ENCODE measurements at places on chromosomes 16 and 17. TPM values are rescaled to one million over a fixed set of nuclear protein-coding genes. Genes with fewer than 3 reads are reported as not detected.
A peak's percentile ranks its signal among the peaks of the same experiment; 100 is the strongest.

DNA sequence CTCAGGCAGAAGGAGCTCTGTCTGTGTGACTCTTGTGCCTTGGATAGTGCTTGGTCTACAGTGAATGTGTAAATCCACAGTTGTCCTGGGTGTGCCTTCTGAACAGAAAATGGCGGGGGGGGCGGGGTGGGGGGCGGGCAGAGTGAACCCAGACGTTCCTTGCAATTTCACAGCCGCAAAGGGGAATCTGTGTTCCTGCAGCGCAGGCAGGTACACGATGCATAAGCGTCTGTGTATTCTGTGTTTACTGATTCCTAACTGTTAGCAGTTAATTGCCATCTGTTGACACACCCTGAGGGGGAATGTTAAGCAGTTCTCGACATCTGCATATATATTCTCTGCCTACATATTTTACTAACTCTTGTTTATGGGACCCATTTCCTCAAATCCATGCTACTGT, 123.5 kb upstream of the ZFHX3 start:
- no peak for DNase-seq

DNA sequence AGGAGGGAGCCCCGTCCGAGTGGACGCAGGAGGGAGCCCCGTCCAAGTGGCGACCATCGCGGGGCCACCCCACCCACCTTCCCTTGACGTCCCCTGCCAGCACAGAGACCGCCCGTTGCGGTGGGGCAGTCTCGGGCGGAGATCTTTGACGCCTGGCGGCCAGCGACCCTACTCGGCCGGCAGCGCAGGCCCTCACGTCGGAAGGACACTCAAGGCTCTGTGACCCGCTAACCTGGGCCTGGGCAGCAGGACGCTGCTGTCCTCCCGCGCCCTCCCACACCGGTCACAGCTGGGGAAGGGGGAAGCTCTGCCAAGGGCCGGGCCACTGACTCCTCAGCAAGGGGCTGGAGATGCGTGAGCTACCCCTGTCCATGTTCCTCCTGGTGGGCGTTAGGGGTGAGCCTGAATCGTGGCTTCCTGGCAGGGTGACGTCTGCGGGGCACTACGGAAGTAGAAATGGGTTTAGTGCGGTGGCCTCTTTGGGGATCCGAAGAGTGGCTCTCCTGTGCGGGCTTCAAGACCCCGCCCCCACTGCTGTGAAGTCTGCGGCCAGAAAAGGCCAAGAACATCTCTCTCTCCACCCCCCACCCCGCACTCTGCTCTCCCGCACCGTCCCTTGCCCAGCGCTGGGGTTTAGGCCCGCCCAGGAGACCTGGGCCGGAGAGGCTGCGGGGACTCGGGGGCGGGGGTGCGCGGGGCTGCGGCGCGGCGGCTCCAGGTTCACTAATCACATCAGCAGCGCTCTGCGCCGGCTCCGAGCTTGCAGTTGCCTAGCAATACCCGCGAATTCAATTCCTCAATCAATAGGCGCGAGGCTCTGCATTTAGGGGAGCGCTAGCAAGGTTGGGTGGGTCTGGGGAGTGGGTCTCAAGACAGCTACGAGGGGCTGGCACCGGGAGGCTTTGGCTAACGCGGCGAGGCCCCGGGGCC, 5.8 kb downstream of the CBX8 start:
- no peak for DNase-seq

DNA sequence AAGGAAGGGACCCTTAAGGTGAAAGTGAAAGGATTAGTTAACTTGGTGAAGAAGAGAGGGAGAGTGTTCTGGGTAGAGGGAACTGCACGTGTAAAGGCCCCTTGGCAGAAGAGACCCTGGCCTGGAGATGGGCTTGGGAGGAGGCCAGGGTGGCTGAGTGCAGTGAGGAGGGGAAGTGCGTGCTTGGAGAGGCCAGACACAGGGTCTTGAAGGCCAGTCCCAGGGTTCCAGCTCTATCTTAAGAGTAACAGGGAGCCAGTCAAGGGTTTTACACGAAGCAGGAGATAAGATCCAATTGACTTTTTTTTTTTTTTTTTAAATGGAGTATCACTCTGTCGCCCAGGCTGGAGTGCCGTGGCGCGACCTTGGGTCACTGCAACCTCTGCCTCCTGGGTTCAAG, 15.2 kb upstream of the DOK4 start:
- DNase-seq = peak; percentile 47

GRCh38 chr17:49120166-49120565, 12.4 kb upstream of the B4GALNT2 start:
- no peak for DNase-seq

DNA sequence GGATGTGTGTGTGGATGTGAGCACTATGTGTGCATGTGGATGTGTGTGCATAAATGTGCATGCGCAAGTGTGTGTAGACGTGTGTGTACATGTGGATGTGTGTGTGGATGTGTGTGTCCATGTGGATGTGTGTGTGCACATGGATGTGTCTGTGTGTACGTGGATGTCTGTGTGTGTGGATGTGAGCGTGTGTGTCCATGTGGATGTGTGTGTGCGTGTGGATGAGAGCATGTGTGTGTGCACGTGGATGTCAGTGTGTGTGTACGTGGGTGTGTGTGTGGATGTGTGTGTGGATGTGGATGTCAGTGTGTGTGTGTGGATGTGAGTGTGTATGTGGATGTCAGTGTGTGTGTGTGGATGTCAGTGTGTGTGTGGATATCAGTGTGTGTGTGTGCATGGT, 63.6 kb upstream of the DOC2B start:
- peak; percentile 36 for DNase-seq

DNA sequence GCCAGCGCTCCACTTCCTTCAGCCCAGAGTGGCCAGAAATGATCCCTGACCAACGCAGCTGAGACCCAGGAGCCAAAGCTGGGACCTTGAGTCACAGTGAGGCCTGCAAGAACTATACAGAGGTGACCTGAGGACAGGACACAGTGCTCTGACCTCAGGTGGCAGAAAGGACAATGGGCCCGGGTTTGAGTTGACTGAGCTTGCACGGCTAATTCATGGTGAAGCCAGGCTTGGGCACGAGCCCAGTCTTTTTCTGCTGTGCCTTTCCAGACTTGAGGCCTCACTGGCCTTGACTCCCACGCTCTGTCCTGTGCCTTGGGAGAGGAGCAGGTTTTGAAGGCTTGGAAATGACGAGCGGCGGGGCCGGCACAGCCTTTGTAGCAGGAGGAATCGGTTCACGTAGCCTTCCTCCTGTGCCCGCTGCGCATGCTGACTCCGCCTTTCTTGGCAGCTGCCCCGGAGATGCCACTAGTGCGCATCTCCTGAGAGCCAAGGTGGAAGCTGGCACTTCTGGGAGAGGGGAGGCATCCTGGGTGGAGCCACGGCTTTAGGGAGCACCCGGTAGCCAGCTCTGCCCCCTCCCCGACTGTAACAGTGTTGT, 34.9 kb downstream of the NDEL1 start:
- peak; percentile 84 for DNase-seq

GRCh38 chr17:64042700-64043485, 22.5 kb upstream of the ICAM2 start:
- no peak for DNase-seq

GRCh38 chr16:29000019-29000418, 15.2 kb downstream of the LAT start:
- no peak for DNase-seq

DNA sequence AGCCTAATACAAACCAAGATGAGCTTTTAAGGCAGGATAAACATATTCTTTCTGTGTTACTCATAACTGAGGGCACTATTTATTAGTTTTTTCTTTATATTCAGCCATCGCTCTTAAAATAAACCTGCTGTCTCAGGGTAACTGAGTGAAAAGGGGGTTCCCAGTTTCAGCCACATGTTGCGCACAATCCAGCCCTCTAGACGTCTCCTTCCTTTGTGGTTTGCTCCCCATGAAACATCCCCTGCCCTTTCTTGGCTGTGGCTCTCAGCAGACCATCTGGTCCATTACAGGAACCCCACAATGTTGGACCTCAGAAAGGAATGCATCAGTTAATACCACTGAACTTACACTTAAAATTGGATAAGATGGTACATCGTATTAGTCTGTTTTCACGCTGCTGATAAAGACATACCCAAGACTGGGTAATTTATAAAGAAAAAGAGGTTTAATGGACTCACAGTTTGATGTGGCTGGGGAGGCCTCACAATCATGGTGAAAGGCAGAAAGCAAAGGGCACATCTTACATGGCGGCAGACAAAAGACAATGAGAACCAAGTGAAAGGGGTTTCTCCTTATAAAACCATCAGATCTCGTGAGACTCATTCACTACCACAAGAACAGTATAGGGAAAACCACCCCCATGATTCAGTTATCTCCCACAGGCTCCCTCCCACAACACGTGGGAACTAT, 12.6 kb upstream of the IL21R start:
- DNase-seq = no peak

- DNase-seq = no peak
Measured at GRCh38 chr16:3023415-3023668, 400 bp downstream of the HCFC1R1 start.

DNA sequence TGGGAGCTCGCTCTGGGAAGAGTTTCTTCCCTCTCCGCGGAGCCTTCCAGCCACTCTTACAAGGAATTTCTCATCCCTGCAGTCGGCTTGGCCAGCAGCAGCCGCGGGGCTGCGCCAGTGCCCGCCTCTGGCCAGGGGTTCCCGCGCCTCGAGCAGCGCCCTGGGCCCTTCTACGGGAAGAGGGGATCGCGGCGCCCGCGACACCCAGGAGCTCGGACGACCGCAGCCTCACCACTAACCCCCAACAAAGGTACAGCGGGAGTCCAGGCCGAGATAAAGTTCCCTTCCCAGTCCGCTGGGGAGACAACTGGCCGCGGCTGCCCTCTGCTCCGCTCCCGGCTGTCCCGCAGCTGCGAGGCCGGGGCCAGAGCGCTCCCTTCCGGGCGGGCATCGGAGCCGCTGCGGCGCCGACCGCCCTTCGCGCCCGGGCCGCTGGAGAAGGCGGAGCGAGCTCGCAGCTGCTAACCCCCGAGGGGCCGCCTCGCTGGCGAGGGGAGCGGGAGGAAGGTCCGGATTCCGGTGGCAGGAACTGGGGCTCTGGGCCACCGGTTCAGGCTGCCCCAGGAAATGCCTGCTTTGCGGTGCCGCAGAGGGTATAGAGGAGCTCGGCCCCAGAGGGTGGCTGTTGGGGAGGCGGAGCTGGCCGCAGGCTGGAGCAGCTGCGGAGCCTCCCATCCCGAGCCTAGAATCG, 3.6 kb upstream of the HS3ST3B1 start:
- no peak for DNase-seq

- no peak for DNase-seq
Measured at GRCh38 chr17:29588562-29589411, 661 bp downstream of the GIT1 start.

GRCh38 chr16:87041286-87041685, 275.9 kb downstream of the C16orf95 start:
- DNase-seq = no peak

DNA sequence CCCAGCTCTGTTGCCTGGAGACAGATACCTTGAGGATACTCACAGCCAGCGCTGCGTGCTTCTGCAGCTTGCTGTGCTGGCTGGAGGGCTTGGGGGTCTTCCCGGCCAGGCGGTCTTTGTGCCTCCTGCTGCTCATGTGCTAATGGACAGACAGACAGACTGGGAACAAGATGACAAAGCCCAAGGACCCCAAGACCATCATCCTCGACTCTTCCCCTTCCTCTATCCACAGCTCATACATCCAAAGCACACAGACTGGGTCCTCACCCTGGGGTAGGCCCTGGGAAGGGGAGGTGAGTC, 7.7 kb downstream of the NKIRAS2 start:
- DNase-seq = no peak

- no peak for DNase-seq
Measured at GRCh38 chr16:1758923-1759322, 12.4 kb downstream of the NME3 start.

GRCh38 chr17:43020789-43021740, 1.1 kb downstream of the VAT1 start:
- DNase-seq = peak; percentile 93

DNA sequence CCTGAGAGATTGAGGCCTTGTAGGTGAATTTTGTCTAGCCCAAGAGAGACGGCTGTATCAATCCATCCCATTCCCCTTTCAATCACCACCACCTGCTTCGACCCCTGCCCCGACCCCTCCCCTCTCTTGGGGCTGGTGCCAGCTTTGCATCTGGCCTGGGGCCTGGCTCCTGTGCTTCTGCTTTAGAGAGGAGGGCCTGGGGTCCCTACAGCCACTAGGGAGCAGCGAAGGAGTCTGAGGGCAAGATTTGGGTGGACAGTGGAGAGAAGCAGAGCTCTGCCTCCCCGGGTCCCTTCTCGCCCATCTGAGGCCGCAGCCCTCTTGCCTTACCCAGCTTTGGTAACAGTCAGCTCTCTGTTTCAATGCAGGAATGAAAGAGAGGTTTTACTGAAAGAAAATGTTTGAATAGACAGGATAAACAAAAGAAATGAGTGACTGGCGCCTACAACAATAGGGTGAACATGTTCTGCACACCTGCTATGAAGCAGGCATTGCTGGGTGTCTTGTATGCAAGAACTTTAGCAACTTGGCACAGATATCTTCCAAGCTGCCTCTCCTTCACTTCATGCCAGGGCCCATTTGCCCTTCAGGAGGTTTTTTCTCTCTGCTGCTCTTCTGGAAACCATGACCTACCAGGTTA, 57.4 kb downstream of the SLC47A1 start:
- no peak for DNase-seq

GRCh38 chr16:46937536-46937935, 35.9 kb downstream of the DNAJA2 start:
- DNase-seq = no peak

DNA sequence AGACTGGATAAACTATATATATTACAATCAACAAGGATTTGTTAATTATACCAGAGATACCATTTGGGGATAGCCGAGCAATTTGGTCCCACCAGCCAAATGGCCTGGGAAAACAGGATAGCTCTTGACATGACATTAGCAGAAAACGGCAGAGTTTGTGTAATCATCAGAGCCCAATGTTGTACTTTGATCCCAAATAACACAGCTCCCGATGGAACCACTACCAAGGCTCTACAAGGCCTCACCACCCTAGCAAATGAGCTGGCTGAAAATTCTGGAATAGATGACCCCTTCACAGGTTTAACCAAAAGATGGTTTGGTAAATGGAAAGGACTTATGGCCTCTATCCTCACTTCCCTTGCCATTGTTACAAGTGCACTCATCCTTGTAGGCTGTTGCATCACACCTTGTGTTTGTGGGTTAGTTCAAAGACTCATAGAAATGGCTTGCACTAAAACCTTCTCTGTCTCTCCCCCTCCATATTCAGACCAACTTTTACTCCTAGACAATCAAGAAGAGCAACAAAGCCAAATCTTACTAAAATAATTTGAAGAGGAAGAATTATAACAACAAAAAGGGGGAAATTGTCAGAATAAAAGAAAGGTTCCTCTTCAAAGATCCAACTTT, 9.5 kb downstream of the TXNL4B start:
- DNase-seq = no peak

GRCh38 chr17:57516290-57517230, 228.5 kb downstream of the CCDC182 start:
- DNase-seq = no peak

- no peak for DNase-seq
Measured at GRCh38 chr17:48510381-48510760, 20.4 kb downstream of the HOXB1 start.

GRCh38 chr16:65294165-65294564, 172.3 kb upstream of the CDH11 start:
- no peak for DNase-seq

Gene C16orf90
- not detected for polyA plus RNA-seq

Gene AHSP
- polyA plus RNA-seq = not detected

Gene C17orf113
- 0.66 TPM for polyA plus RNA-seq

Gene LYRM9
- 2.1 TPM for polyA plus RNA-seq

Gene TBC1D3E
- polyA plus RNA-seq = not detected

Gene KCNH6
- polyA plus RNA-seq = 0.13 TPM

Gene TXNL4B
- polyA plus RNA-seq = 8.8 TPM

Gene RCVRN
- polyA plus RNA-seq = not detected

Gene GPRC5B
- polyA plus RNA-seq = 8.4 TPM

Gene TK1
- polyA plus RNA-seq = 44.2 TPM

Gene NLGN2
- polyA plus RNA-seq = 8.9 TPM

Gene EMP2
- polyA plus RNA-seq = 49.5 TPM

Gene CSH2
- polyA plus RNA-seq = not detected

Gene ABCC3
- 11.4 TPM for polyA plus RNA-seq
